Activated CD4-positive, CD25-positive, alpha-beta regulatory T cell treated with anti-CD3 and anti-CD28 coated beads, Interleukin-2, amount 50 U/mL, for 72 hours (primary cell): ENCODE measurements at places on chromosomes 3 and 15.

GRCh38 chr15:76998663-76999285, 3.8 kb downstream of the PSTPIP1 start:
- DNase-seq: no peak

- DNase-seq: no peak
Observed at GRCh38 chr3:54486317-54486716, 364.0 kb downstream of the CACNA2D3 start.

DNA sequence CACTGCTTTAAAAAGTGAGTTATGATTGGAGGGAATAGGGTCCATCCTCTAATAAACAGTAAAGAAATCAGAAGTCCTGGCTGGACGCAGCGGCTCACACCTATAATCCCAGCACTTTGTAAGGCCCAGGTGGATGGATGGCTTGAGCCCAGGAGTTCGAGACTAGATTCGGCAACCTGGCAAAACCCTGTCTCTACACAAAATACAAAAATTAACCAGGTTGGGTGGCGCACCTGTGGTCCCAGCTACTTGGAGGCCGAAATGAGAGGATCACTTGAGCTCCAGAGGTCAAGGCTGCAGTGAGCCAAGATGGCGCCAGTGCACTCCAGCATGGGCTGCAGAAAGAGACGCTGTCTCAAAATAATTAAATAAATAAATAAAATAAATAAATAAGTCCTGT, 171.2 kb downstream of the POTEB3 start:
- DNase-seq: no peak

GRCh38 chr3:122305818-122306621, 19.0 kb upstream of the CSTA start:
- DNase-seq: no peak

DNA sequence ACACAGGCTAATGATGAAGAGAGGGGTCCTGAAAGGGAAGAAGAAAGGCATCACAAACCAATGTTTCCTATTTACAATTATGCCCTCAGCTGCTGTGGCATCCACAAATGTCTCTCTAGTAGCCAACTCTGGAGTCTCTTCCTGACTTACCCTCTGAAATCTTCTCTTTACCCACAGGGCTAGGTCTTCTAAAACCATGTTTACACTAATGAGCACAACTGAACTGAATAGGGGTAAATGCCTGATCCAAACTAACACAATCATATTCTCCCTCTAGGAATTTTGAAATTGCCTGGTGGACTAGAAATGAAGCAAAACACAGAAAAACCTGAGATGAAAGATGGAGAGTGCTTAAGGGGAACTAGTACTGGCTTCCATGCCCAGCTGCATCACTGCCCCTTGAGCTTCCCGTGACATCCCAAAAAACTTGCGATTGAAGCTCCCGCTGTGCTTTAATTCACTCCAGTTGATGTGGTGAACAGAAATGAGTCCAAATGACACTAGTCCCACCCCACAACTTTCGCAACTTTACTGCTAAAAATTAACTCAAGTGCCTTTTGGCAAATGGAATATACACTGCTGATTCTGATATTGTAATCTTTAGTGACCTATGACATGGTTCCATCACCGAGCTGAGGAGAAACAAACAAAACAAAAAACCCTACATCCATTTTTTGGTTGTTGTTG, 32.8 kb downstream of the CFAP20DC start:
- no peak for DNase-seq

GRCh38 chr3:177169936-177170722, 27.2 kb downstream of the TBL1XR1 start:
- no peak for DNase-seq
